ENCODE measurements at places on chromosomes 2 and 18. TPM values are rescaled to one million over a fixed set of nuclear protein-coding genes. Genes with fewer than 3 reads are reported as not detected.

ARHGAP28 gene
- total RNA-seq = 42.6 TPM

ADGRF3 gene
- not detected for total RNA-seq

EVA1A gene
- total RNA-seq = 10.7 TPM

RTKN gene
- 25.7 TPM for total RNA-seq

DNER gene
- 3.3 TPM for total RNA-seq

NTSR2 gene
- total RNA-seq = 0.10 TPM

PDE11A gene
- total RNA-seq = 0.39 TPM

DNA sequence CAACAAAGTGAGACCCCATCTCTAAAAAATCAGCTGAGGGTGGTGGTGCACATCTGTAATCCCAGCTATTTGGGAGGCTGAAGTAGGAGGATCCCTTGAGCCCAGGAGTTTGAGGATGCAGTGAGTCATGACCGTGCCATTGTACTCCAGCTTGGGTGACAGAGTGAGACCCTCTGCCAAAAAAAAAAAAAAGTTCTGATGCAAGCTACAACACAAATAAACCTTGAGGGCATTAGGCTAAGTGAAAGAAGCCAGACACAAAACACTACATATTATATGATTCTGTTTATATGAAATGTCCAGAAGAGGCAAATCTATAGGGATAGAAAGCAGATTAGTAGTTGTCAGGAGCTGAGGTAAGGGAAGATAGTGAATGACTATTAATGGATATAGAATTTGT is 13.0 kb downstream of the YWHAQ start:
- DNase-seq = no peak

GRCh38 chr2:132681766-132682165 is 11.8 kb upstream of the LYPD1 start:
- DNase-seq = no peak

GRCh38 chr2:52017646-52018235 is 985.8 kb upstream of the NRXN1 start:
- no peak for DNase-seq

DNA sequence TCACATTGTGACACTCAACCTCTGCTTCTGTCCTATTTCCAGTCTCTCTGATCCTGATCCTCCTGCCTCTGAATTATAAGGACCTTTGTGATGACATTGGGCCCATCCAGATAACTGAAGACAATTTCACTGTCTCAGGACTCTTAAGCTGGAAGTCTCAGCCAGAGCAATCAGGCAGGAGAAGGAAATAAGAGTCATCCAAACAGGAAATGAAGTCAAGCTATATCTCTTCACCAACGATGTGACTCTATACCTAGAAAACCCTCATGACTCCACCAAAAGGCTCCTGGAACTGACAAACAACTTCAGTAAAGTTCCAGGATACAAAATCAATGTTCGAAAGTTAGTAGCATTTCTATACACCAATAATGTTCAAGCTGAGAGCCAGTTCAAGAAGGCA is 29.3 kb upstream of the TWIST2 start:
- no peak for DNase-seq

- DNase-seq = no peak
Measured at GRCh38 chr2:132446444-132446843, 29.8 kb downstream of the GPR39 start.

DNA sequence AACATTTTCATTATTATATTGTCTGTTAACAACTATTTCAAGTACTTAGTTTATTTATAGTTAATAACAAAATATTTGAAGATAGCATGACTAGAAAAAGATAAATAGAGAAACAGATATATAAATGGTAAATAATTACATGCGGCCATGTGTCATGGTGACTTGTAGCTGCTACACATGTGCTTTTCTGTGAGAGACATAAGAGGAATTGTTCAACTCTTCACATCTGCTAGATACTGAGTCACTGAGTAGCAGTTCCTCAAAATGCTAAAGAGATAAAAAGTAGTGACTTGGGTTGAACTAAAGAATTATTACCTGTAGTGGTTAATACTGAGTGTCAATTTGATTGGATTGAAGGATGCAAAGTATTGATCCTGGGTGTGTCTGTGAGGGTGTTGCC is 37.5 kb upstream of the SCN9A start:
- no peak for DNase-seq

GRCh38 chr2:603869-604268 is 73.3 kb downstream of the TMEM18 start:
- no peak for DNase-seq

- DNase-seq = no peak
Measured at GRCh38 chr2:169009865-169010579, 21.1 kb downstream of the ABCB11 start.

- peak; percentile 50 for DNase-seq
Measured at GRCh38 chr2:8583400-8584173, 98.3 kb upstream of the ID2 start.

DNA sequence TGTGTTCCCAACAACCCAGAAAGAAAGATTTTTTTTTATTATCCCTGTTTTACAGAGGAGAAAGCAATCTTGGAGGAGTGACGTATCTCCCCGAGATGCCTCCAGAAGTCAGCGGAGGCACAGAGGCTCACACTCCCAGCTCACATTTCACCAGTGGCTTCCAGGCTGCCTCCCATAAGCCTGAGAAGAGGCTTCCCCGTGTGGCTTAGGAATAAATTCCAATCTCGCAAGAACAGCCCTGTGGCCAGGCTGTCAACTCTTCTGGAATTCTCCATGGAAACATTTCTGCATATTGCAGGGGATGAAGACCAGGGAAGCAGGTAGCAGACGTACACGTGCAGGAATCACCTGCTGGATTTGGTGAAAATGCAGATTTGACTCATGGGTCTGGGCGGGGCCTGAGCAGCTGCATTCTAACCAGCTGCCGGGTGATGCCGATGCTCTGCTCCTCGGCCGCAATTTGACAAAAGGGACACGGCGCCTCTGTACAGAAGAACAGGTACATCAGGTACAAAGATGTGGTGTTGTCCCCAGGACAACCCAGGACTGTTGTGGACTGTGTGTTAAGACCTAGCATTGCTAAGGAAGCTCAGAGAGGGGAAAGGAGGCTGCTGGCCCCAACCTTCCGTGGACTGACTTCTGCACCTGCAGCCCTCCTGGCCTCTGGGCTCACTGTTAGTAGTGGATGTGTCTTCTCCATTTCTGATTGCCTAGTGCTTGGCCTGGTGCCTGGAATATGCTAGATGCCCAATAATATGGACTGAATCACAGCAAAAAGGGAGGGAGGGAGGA is 114.2 kb upstream of the ID2 start:
- no peak for DNase-seq

GRCh38 chr2:196449083-196449482 is 190.4 kb upstream of the CCDC150 start:
- no peak for DNase-seq

- no peak for DNase-seq
Measured at GRCh38 chr2:46816151-46816845, 99.3 kb downstream of the MCFD2 start.

DNA sequence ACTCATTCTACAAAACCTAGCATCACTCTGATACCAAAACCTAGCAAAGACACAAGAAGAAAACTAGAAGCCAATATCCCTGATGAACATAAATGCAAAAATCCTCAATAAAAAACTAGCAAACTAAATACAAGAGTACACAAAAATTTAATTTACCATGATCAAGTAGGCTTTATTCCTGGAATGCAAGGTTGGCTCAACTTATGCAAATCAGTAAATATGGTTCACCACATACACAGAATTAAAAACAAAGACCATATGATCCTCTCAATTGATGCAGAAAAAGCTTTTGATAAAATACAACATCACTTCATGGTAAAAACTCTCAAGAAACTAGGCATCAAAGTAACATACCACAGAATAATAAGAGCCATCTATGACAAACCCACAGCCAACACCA is 188.3 kb downstream of the ETAA1 start:
- DNase-seq = no peak

Data from skin of body (tissue), 3 donors.